ENCODE measurements at places on chromosomes 5 and 9.

DNA sequence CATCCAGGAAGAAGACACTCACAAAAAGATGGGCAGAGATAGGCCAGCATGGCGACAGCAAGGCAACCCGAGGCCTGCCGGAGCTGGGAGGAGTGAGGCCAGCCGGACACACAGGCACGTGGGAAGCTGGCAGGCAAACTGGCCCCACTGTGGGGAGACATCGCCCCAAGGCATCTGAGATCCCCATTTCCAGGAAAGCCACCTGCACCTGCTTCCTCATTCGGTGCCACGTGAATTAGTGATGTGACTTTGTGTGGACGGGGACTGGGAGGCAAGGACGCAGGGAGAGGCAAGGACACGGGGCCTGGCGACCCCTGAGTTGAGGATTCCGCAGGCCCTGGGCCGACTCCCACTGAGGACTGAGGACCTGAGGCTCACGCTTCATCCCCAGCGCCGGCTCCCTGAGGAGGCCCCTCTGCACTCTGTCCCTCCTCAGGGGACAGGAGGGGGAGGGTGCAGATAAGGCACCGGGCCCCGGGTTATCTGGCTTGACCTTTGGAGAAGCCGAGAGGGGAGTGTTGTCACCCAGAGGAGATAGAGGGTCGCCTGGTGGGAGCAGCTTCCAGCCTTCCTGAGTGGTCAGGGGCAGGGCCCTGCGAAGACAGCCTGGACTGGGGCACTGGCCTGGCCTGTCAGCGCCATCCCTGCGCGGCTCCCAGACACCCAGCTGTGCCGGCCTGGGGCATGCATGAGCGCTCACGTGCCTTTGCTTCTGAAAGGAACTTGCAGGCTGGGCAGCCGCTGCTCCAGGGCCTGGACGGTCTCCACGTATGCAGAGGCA lies 39.7 kb downstream of the NDUFS6 start:
- no peak for DNase-seq

DNA sequence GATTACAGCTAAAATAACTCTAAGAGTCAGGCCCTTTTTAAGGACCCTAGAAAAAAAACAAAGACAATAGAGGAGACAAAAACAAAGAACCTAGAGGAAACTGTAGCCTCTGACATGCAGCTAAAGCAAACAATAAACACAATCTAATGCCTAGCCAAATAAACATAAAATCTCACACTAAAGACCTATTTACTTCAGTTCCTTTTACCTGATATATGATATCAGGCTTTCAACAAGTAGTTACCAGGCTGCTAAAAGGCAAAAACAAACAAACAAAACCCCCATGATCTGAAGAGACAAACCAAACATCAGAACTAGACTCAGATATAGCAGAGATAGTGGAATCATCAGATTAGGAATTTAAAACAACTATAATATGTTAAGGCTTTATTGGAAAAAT lies 226.5 kb upstream of the POU5F2 start:
- no peak for DNase-seq

DNA sequence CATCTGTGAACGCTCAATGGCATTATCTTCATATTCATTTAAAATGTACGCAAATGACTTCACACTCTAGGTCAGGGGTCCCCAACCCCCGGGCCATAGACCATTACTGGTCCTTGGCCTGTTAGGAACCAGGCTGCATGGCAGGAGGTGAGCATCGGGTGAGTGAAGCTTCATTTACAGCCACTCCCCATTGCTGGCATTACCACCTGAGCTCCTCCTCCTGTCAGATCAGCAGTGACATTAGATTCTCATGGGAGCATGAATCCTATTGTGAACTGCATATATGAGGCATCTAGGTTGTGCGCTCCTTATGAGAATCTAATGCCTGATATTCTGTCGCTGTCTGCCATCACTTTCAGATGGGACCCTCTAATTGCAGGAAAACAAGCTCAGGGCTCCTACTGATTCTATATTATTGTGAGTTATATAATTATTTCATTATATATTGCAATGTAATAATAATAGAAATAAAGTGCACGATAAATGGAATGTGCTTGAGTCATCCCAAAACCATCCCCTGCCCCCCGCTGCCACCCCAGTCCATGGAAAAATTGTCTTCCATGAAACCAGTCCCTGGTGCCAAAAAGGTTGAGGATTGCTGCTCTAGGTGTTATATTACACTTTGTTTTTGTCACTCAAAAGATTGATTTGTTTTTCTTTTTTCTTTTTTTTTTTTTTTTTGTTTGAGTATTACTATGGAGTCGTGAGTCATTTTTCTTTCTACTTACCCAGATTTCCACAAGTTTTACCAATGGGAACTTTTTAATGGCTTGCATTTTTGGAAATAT lies 127.2 kb downstream of the DOCK8 start:
- DNase-seq: no peak

GRCh38 chr9:25678846-25679360 lies 659 bp upstream of the TUSC1 start:
- DNase-seq: no peak

All from activated naive CD4-positive, alpha-beta T cell treated with anti-CD3 and anti-CD28 coated beads, Interleukin-2, amount 50 U/mL, for 16 hours (primary cell).